ENCODE measurements at places on chromosomes 2 and 18. TPM values are rescaled to one million over a fixed set of nuclear protein-coding genes. Genes with fewer than 3 reads are reported as not detected.

DNA sequence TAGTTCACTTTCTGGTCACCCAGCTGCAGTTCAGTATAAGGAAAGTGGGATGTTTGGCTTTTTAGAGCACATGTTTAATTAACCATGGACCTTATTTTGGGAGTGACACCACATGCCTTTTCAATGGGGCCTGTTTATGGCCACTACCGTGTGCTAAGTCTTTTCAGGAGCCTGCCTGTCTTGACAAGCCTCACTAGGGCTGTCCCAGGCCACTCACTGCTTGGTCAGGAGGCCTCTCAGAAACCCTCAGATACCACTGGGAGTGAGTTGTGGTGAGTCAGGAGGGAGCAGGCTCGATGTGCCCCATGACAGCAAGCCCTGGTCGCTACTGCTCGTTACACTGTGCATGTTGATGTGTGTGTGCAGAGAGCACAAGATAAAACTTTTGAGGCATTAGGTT lies 123.0 kb downstream of the MAP4K4 start:
- no peak for DNase-seq

Gene LDLRAD4
- total RNA-seq, result 36.5 TPM

DNA sequence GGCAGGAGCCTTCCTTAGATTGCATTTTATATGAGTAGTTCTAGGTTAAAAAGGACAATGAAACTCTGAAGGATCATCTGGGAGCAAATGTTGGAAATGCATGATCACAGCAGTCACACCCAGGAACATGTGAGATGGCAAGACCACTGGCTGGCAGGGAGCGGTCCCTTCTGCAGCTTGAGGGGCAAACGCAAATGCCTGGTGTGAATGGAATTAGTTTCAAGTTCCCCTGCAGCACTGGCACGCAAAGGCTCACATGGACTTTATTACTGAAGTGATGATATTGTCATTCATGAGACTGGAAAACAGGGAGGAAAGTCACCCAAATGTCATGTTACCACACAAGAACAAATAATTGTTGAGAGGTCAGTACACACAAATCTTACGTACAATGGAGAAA lies 223.3 kb downstream of the FBXO15 start:
- DNase-seq, result no peak

DNA sequence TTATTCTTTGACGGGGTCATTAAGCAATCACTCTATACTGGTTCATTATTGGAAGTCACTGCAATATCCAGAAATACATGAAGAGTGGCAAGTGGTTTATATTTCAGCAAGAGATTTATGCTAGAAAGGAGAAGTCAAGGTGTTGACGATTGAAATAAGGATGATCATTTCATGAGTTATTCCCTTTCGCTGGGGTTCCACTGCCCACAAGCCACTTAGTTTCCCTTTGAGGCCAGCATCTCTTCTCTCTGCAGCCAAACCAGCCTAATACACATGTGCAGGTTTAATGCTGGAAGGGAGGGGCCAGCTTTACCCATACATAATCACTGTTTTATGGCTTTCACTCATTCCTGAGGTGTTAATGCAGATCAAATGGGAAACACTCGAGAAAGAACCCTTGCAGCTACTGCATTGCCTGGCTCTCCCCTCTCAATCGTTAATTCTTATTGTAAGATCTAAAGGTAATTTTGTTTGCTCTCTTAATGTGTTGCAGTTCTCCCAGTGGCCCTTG lies 108.4 kb downstream of the MEIS1 start:
- DNase-seq, result no peak

Gene SLC30A3
- 1.4 TPM for total RNA-seq

- peak; percentile 87 for DNase-seq
Measured at GRCh38 chr2:237695201-237695780, 67.9 kb downstream of the LRRFIP1 start.

GRCh38 chr18:31103423-31103822 lies 1.2 kb upstream of the DSC2 start:
- DNase-seq, result no peak

- peak; percentile 91 for DNase-seq
Measured at GRCh38 chr2:170816504-170817092, at the start of gene GAD1. Gene GAD1 (plus strand): TSS chr2:170816887. CDS start chr2:170818592, 1,705 bp downstream.

Gene DHRS9
- 4.5 TPM for total RNA-seq

- DNase-seq, result no peak
Measured at GRCh38 chr2:22520369-22521288, 864.4 kb upstream of the KLHL29 start.

- DNase-seq, result no peak
Measured at GRCh38 chr18:2978208-2978607, 34.7 kb downstream of the LPIN2 start.

- no peak for DNase-seq
Measured at GRCh38 chr2:85342156-85342555, 12.2 kb downstream of the RETSAT start.

DNA sequence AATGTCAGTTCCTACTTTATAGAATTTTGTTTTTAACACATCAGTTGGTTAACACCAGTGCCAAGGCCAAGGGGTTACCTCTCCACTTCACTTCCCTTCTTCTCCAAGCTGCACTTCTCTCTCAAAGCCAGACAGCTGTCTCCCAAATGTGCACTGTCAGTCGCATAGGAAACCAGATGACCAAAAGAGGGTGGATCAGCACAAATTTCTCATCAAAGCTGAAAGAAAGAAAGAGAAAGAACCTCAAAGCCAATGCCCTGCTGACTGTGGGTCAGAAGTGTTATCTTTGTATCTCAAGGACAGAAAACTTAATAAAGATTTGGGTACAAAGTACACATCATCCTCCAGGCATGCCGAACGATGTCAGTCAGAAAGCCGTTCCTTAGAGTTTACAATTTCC lies 32.2 kb downstream of the SPATS2L start:
- DNase-seq, result no peak

GRCh38 chr2:134217924-134218323 lies 35.9 kb upstream of the MGAT5 start:
- peak; percentile 60 for DNase-seq

GRCh38 chr2:86556508-86556907 lies 6.7 kb downstream of the CHMP3 start:
- DNase-seq, result no peak

Gene PARD3B
- 0.50 TPM for total RNA-seq

Gene NTSR2
- total RNA-seq, result not detected

- no peak for DNase-seq
Measured at GRCh38 chr2:109382951-109383350, 230.8 kb downstream of the SEPTIN10 start.
